Activated T-cell treated with anti-CD3 and anti-CD28 coated beads, Interleukin-2, amount 50 U/mL, for 4 hours (primary cell): ENCODE measurements at places on chromosomes 2 and 18.

DNA sequence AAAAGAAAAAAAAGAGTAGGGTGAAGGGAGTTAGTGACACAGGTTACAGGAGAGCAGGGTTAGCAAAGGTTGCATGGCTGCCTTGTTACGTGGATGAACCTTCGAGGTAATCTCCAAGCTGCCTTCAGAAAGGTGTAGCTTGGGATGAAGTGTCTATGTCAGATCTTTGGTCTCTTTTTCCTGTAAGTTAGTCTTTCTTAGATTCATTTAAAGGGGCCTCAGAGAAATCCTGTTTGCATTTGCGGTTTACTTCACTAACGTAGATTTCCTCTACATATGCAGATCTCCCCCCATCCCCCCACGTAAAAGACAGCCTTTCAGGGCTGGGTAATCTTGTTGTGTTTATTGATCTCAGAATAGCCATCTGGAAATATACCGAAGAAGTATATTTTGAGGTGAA is 83.7 kb downstream of the MTA3 start:
- no peak for DNase-seq

DNA sequence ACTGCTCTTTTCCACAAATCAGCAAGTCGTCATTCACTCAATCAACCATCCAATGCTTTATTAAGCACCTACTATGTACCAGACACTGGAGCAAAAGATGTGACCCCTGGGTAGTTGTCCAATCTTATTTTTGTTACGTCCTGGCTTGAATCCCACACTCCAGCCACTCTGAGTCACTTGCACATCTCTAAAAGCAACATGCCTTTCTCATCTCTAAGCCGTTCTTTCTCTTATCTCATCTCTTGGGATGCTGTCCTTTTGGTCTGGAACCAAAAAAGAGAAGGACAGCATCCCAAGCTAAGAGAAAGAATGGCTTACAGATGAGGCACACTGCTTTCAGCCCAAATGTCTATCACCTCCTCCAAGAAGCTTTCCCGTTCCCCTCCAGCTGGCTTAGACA is 58.8 kb downstream of the RNF152 start:
- DNase-seq: no peak

- DNase-seq: no peak
These were observed 31.2 kb upstream of the ALKAL2 start for GRCh38 chr2:319059-319600.

DNA sequence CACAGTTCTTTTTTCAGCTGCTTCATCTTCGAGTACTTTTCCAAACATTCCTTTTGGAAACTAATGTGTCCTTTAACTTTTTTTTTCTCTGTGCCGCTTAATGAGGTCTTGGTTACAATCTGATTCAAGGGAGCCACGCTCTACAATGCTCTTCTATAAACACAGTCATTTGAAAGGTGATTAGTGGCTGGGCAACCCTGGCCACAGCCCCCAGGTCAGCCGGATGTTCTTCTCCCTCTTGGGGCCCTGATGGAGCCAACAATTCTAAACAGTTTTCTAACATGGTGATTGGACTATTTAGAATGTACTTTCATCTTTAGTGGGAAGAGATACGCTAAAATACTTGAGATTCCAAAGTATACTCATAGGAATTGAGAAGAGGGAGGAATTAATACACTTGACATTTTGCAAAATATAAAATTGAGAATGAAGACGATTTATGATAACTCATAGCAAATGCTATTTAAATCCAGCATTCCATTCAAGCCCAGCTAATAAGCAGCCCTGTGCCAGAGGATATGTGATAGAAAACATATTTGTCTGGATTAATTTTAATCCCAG is 83.7 kb upstream of the MBOAT2 start:
- DNase-seq: no peak

DNA sequence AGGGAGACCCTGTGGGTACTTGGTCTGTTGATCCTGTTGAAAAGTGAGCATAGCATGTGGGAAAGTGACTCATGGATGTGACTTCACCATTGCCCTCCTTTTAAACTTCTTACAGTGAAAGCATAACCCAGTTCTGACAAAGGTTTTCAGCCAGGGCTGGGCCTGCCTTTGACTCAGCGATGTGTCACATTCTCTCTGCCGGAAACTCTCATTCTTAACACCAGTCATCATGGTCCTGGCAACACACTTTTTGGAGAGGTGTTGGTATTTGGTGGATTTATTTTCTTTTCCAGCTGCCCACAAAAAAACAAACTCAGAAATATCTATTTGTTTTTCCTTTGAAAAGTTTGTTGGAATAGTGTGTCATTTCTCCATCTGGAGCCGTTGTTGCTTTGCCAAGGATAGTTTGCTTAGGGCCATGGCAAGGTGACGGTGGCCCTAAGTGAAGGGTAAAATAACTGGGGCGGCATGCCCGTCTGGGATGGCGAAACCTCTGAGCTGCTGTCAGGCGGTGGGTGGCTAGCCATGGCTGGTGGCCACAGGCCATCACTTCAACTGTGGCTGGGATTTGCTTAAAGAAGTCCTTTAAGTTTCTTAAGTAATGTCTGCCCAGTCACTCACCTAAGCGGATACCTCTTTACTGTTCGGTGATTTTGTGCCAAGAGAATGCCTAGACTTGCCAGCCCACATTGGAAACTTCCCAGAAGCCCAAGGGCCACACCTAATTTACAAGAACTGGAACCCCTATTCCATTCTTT is 123.3 kb downstream of the LTBP1 start:
- no peak for DNase-seq

DNA sequence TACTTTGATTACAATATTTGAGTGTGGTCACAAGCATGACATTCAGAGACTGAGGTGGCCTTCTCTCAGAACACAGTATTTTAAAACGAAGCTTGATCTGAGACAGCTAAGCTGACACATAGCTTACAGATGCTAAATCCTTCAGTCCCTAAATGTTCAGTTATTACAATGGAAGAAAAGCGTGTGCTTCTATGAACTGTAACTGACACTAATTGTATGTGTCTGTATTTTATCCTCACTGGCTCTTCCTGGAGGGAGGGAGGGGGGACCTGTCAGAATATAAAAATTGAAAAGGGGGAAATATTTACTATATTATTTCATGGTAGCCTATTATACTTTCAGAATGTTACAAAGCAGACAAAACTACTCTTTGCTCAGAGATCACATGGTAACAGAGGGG is 340.2 kb downstream of the FIGN start:
- no peak for DNase-seq

- DNase-seq: no peak
These were observed 84.5 kb upstream of the TLK1 start for GRCh38 chr2:171244970-171245782.

DNA sequence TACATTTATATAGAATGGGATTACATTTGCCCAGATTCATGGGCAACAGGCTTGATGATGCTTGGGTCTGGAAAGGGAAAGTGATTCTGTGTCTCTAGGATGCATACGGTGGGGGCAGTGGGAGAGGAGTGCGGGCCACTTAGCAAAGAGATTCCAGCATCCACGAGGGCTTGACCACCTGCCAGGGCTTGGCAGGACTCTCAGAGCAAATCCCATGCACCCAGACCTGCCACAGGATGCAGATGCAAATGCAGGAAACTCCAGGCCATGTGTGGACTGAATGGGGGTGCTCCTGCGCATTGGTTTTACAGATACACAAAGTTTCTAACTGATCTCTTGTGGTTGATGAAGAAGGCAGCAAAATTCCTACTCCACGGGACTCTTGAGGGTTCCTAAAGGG is 334.7 kb downstream of the CYRIA start:
- DNase-seq: no peak

- no peak for DNase-seq
These were observed 87.3 kb downstream of the CBLN2 start for GRCh38 chr18:72456802-72457201.

GRCh38 chr2:8116661-8117060 is 565.2 kb upstream of the ID2 start:
- no peak for DNase-seq

DNA sequence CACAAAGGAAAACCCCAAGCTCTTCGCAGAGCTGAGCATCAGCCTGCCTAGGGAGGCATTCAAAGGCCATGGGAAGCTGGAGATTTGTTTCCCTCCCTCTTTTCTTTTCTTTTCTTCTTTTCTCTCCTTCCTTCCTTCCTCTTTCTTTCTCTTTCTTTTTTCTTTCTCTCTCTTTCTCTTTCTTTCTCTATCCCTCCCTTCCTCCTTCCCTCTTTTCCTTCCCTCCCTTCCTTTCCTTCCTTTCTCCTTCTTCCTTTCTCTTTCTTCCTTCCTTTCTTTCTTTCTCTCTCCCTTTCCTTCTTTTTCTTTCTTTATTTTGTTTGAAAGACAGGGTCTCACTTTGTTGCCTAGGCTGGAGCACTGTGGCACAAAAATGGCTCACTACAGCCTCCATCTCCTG is 168.4 kb upstream of the ARL4C start:
- DNase-seq: no peak

DNA sequence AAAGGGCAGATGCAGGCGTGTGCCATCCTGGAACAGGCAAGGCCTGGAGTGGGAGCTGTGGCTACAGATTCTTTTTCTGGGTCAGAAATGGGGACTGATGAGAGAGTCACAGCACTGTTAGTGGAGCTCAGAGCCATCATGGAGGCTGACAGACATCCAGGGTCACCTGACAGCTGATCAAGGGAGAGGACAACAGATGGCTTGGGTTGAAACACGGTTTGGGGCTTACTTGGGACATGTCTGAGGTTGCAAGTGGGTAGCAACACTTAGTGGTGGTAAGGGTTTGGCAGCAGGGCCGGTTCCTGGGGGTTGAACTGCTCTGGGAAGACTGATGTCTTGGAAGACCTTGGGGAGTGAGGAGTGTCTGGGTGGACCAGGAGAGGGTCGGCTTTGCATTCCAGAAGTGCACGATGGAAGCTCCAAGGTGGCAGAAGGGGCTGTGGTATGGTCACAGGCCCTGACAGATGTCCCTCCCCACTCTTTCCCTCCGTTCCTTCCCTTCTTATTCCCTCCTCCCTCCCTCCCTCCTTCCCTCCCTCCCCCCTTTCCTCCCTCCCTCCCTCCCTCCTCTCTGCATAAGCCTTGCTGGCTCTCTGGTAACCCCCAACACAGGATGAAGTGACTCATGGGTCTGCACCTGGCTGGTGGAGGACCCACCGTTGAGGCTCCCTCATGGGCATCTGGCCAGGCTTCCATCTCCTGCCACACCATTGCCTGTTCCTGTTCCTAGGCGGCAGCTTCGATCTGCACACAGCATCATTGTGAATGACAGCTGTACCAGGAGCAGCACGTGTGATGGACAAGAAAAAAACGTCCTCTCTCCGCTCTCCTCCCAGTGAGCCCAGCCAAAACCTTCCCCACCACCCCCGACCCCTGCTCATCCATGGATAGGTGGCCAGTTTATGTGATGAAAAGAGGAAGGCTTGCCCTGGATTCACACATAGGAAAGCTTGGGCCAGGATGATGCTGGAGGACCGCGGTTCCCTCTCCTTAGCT is 63.8 kb upstream of the RPL31 start:
- DNase-seq: no peak

DNA sequence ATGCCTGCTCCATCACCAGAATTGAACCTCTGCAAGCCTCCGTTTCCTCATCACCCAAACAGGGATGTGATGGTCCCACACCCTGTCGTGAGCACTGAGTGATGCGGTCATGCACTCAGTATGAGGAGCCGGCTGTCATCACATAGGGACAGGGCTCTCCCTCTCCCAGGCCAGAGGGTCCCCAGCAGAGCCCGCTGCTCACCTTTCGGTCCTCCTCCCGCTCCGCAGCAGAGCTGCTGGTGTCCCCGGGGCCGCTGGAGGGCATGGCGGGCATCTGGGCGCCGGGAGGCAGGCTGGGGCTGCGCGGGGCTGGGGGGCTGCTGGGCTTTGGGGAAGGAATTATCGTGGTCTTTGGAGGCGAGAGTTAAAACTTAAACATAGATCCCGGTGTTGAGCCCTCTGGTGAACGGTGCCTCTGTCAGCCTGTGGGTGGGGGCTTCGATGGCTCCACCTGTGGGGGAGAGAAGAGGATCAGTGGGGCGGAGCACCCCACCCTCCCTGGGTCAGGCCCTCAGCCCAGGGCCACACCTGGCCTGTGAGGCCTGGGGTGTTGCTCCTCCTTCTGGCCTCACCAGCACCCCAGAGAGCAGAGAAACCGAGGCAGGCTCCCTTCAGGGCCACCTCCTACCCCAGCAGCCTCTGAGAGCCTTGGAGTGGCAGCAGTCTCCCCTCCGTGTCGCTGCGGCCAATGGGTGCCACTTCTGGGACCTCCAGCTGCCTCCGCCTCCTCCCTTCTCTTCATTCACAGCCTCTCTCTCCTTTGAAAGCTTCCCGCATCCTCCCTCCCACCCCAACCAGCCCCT is 27.8 kb downstream of the DNMT3A start:
- DNase-seq: no peak

DNA sequence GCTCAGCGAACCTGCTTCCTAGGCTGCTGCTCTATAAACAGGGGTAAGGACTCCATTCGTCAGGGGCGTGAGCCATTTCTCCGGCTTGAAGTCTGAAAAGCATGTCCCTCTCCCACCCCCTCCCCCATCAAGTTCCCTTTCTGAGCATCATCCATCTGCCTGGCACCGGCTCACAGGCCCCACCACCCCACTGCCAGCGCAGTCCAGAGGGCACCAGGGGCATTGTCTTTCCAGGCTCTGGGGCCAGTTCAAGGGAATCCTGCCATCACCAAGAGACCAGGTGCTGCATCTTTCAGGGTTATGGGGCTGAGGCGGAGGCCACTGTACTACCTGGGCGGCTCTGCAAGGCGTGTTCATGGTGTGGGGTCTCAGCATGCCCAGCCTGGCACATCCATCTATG is 64.7 kb upstream of the EDAR start:
- DNase-seq: no peak

- DNase-seq: no peak
These were observed 369.6 kb downstream of the PID1 start for GRCh38 chr2:228901531-228901930.

- no peak for DNase-seq
These were observed 25.4 kb upstream of the FMNL2 start for GRCh38 chr2:152309352-152310214.

DNA sequence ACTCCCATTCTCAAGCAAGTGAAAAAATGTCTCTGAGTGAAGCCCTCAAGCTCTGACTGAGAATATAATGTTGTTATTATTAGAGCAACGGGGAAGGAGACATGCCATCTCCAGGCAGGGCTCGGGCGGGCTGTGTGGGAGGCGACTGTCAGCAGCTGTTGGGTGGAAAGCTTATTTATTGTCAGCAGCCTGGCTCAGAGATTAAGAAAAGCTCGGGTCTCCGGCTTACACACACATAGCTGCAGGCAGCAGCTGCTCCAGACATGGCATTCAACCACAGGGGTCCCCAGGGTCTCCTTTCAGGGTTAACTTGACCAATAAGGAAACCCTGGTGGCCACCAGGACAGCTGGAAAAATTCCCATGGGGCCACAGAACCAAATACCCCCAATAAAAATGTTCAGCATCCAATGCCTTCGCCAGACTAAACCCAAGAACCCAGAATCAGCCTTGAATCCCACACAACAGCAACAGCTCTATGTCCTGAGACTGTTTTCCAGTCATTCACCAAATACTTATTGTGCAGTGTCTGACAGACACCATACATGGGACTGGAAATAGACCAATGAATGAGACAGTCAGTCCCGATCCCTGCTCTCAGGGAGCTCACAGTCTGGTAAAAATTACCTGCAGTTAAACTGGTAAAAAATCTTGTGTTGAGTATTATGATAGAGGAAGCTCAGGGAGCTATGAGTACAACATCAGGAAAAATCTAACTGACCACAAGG is 70.5 kb upstream of the RTN4 start:
- DNase-seq: no peak

- DNase-seq: no peak
These were observed 667 bp downstream of the SP9 start for GRCh38 chr2:174335254-174335987.

GRCh38 chr2:100708333-100708732 is 111.6 kb upstream of the NPAS2 start:
- no peak for DNase-seq
